A549 treated with GW870086 at 1 μM for 4 hours (cell line): ENCODE measurements at places on chromosomes 1 and 21. TPM values are rescaled to one million over a fixed set of nuclear protein-coding genes. Genes with fewer than 3 reads are reported as not detected.

DIO1 gene
- total RNA-seq: 0.09 to 0.16 TPM in 2 of 5 replicates, not detected in the others

HES2 gene
- 3.3 to 7.2 TPM (median 6.0 TPM) in 5 replicates for total RNA-seq

S100A3 gene
- total RNA-seq: 104 to 121 TPM (median 120 TPM) in 5 replicates

CA14 gene
- not detected in 5 replicates for total RNA-seq

C8A gene
- total RNA-seq: not detected in 5 replicates

SLC22A15 gene
- 0.43 to 1.2 TPM (median 0.70 TPM) in 5 replicates for total RNA-seq

LCE2A gene
- not detected in 5 replicates for total RNA-seq

CFAP141 gene
- total RNA-seq: not detected in 5 replicates

KHDRBS1 gene
- total RNA-seq: 116 to 144 TPM (median 131 TPM) in 5 replicates

KIF14 gene
- total RNA-seq: 6.5 to 12.0 TPM (median 10.2 TPM) in 5 replicates

DSTYK gene
- 6.3 to 9.3 TPM (median 8.5 TPM) in 5 replicates for total RNA-seq

TTC34 gene
- 0.02 to 0.05 TPM (median 0.03 TPM) in 5 replicates for total RNA-seq

CHAF1B gene
- 10.7 to 12.6 TPM (median 11.2 TPM) in 5 replicates for total RNA-seq
